ENCODE measurements at places on chromosomes 11 and 22. TPM values are rescaled to one million over a fixed set of nuclear protein-coding genes. Genes with fewer than 3 reads are reported as not detected.

The ALDH3B1 gene
- total RNA-seq = 0.40 TPM

The KRTAP5-7 gene
- total RNA-seq = not detected

The MN1 gene
- total RNA-seq = 0.07 TPM

The TSPAN4 gene
- total RNA-seq = not detected

The TRIOBP gene
- total RNA-seq = 45.6 TPM

The CASP1 gene
- 8.0 TPM for total RNA-seq

The RASSF10 gene
- not detected for total RNA-seq

The ROBO4 gene
- not detected for total RNA-seq

The LINC01488 gene
- total RNA-seq = not detected

The TRIM48 gene
- not detected for total RNA-seq

The MLC1 gene
- not detected for total RNA-seq

The C11orf65 gene
- 2.3 TPM for total RNA-seq

The IGF2 gene
- total RNA-seq = not detected

The FBLN1 gene
- not detected for total RNA-seq

The PAMR1 gene
- not detected for total RNA-seq

The GRIK4 gene
- not detected for total RNA-seq

The TRIM29 gene
- not detected for total RNA-seq

The FXYD2 gene
- 1.4 TPM for total RNA-seq

The TSSK2 gene
- not detected for total RNA-seq

The SORL1 gene
- total RNA-seq = 232 TPM

The OR5AK2 gene
- not detected for total RNA-seq

The CD3D gene
- 5.7 TPM for total RNA-seq

The CDHR5 gene
- total RNA-seq = 0.04 TPM

The PTS gene
- 28.6 TPM for total RNA-seq

The OR51E2 gene
- not detected for total RNA-seq

The LRRC56 gene
- 4.6 TPM for total RNA-seq

The PATE2 gene
- total RNA-seq = not detected

The OR52M1 gene
- total RNA-seq = not detected

The AIFM3 gene
- not detected for total RNA-seq

The ARVCF gene
- 4.3 TPM for total RNA-seq

The MOGAT2 gene
- not detected for total RNA-seq

The XKR3 gene
- total RNA-seq = not detected

Data from Karpas-422 (cell line).